ENCODE measurements at places on chromosomes 1 and 21.
A peak's percentile ranks its signal among the peaks of the same experiment; 100 is the strongest.

GRCh38 chr1:111225717-111226400, 1.7 kb upstream of the CHI3L2 start:
- DNase-seq, result no peak

DNA sequence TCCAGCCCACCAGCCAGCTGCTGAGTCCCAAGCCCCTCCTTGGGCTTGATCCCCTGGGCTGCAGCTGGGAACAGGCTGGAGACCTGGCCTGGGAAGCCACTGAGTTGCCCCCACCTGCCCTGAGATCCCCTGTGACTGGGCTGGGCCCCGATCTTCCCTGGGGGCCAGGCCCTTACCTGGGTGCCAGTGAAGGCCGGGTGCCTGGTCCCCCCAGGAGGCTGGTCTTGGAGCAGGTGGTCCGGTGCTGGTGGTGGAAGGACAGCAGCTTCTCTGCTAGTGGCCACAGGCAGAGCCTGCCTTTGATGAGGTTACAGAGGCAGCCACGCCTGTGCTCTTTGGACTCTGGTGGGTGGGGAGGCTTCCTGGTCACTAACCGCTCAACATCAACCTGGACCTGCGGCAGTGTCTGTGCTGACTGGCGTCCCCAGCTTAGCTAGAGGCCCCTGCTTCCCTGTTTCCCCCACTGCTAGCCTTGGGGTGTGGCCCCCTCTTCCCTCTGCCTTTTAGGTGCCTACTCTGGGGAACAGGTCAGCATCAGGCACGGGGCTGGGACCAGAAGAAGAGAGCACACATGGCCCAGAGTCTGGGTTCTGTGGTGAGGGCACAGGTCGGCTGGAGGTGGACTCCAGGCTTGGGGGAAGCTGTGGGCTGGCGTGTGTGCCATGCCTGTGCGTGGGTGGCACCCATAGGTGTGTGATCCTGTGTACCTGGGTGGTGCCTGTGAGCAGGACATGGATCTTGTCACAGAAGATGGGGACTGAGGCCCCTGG, at the start of gene EPS8L3:
Gene EPS8L3 (minus strand): TSS at position 278 of the 770 bp plus-strand sequence. CDS start 2,174 bp downstream, outside the sequence.
- no peak for DNase-seq

GRCh38 chr1:222995236-222995580, 147.8 kb downstream of the TLR5 start:
- peak; percentile 40 for DNase-seq

- no peak for DNase-seq
These were observed 8.3 kb downstream of the TENT5C start for GRCh38 chr1:117613969-117614729.

- peak; percentile 80 for DNase-seq
These were observed 1.4 kb downstream of the NCAM2 start for GRCh38 chr21:20999659-21000058.

DNA sequence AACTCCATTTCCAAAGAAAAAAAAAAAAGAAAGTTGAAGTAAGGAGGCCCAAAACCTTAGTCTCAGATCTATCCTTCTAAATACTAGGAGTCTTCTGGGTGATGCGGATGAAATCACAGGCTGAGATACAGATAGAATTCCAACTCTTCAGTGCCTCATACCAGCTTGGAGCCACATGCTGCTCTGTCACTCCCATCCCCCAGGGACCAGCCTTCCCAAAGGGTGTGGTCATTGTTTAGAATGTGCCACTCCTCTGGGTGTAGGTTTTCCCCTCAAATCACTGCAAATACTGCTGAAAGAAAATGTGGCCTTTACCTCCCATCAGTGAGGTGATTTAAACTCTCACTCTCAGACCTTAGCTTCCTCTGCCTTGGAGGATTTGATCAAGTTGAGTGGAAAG, 112.9 kb downstream of the CDC7 start:
- peak; percentile 25 for DNase-seq

DNA sequence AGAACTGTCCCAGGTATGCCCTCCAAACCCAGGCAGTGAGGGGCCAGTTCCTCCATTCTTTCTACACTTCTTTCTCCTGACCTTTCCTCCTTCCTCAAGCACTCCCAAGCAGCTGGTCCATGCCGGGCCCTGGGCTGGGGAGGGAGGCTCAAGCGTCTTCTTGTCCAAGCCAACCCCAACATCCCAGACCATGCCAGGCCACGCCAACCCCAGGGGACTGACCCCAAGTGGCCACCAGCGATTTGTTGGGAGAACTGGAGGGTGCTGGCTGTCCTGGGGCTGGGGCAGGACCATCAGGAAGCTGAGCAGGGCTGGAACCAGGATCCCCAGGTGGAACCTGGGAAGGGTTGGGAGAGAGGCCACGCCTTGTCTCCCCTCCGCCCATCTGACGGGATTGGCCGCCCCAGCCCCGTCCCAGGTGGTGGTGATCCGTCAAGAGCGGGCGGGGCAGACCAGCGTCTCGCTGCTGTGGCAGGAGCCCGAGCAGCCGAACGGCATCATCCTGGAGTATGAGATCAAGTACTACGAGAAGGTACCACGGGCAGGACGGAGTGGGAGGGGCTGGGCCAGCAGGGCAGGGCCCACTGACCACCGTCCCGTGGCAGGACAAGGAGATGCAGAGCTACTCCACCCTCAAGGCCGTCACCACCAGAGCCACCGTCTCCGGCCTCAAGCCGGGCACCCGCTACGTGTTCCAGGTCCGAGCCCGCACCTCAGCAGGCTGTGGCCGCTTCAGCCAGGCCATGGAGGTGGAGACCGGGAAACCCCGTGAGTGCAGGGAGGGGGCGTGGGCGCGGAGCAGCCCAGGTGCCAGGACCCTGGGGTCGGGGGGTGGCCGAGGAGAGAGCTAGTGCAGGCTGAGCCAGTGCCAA, 29.9 kb downstream of the EPHA8 start:
- no peak for DNase-seq

DNA sequence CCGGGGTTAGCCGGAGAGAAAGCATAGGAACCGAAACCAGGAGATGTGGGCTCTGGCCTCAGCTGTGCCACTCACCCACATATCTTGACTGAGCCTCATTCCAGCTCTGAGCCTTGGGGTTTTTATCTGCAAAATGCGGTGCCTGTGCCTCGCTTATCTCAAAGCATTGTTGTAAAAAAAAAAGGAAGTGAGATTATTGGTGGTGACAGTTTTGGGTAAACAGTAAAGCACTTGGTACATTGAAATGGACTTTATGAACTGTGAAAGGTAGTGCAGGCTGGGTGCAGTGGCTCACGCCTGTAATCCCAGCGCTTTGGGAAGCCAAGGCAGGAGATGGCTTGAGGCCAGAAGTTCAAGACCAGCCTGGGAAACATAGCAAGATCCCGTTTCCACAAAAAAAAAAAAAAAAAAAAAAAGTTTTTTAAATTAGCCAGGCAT, 3.8 kb downstream of the PTAFR start:
- DNase-seq, result peak; percentile 68

DNA sequence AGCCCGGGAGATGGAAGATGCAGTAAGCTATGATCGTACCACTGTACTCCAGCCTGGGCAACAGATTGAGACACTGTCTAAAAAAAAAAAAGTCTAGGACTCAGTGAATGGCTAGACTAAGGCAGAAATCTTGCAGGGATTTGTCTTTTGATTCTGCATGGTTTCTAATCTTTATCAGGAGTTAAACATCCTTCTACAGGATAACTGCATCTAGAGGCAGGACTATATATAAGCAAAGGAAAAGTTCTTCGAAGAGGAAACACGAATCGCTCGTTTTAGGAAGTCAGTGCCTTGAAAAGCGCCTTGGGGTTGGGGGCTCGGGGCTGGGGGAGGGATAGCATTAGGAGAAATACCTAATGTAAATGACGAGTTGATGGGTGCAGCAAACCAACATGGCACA, 602 bp upstream of the UFC1 start:
- DNase-seq, result no peak

GRCh38 chr1:94578856-94579255, 37.3 kb upstream of the F3 start:
- peak; percentile 76 for DNase-seq

DNA sequence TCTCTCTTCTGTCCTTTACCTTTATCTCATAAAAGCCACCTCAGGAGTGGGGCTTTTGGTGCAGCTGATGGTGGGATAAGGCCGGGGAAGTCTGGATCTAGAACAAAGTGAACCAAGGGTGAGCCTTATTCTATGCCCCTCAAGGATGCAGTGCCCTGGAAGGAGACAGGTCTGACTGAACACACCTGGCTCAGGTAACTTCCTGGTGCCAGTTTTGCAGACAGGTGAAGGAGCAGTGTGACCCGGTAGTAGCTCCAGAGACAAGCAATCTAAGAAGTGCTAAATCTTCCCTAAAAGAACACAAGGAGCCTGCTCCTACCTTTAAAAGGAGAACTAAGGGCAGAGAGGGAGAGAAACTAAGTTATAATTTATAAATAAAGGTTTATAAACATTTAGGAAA, 2.9 kb downstream of the KCNJ15 start:
- no peak for DNase-seq

GRCh38 chr1:114453361-114453784, 57.6 kb downstream of the TRIM33 start:
- DNase-seq, result no peak

DNA sequence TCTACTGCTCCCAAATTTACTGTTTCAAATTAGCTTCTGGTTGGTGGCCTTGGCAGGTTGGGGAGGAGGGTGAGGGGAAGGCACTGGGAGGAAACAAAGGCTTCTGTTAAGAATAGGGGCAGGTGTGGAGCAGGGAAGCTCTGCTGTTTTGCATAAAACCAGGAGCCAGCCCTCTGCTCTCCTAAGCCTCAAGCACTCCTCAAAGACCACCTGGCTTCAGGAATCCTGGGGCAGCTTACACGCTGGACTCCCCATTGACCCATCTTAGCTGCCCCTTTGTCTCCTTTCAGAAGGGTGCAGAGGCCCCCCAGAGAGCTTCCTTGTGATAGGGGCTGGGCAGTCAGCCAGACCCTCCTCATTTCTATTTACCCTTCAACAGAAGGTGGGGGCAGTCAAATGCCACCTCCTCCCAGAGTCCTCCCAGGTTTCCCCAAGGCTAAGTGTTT, 11.5 kb upstream of the DHRS3 start:
- no peak for DNase-seq
